NCI-H1694 (cell line): ENCODE measurements at places on chromosomes 5 and 9.

DNA sequence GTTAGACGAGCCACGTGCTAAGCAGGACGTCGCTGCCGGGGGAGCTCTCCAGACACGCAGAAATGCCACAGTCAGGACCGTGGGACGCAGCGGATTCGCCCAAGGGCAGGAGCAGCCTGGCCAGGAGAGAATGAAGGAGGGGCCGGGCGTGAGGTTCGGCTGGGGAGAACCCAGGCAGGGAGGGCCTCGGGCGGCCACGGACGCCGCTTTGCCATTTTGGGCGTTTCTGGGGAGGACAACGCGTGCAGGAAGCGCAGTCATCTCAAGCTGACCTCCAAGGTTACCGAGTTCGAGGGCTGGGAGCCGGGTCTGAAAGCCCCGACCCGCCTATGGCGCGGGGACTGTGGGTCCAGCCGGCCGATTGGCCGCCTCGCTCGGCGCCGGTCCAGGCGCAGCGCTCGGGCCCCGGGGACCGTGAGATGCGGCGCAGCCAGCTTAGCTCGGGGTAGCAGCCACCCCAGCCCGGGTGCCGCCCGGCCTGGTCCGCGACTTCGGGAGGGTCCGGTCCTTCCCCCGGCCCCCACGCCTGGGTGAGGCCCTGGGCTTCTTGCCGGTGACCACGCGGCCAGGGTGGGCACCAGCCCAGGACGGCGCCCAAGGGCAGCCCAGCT, 760 bp upstream of the MAN1B1 start:
- DNase-seq: no peak

- DNase-seq: no peak
Measured at GRCh38 chr9:93224591-93224990, 40.7 kb downstream of the WNK2 start.

DNA sequence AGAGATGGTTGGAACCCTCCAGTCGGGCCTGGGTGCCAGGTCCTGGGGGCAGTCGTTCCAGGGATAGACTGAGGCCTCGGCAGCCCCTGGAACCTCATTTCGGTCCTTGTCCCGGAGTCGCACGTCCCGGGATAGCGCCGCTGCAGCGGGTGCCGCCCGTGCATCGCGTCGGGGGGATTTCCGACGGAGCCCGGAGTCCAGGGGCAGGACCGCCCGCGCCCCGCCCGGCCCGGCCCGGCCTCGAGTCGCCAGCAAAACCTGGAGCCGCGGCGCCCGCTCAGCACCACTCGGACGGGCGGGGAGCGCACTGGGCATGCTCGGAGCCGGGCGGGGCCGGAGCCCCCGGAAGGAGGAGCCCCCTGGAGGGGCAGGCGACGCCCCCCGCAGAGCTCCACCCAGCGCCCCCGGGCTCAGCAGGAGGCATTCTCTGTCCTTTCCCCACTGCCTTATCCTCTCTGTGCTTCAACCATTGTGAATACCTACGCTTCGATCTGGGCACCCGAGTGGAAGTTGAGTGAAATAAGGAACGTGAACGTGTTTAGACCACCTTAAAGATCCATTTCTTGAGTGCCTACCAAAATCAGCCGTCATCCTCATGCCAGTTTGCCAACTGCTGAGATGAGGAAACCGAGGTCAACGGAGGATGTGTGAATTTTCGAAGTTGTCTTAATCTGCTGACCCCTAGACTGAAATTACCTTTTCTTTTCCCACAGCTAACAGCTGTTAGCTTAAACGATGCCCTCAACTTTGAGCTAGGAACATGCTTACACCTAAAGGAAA, 1.7 kb upstream of the PTPN3 start:
- DNase-seq: no peak

DNA sequence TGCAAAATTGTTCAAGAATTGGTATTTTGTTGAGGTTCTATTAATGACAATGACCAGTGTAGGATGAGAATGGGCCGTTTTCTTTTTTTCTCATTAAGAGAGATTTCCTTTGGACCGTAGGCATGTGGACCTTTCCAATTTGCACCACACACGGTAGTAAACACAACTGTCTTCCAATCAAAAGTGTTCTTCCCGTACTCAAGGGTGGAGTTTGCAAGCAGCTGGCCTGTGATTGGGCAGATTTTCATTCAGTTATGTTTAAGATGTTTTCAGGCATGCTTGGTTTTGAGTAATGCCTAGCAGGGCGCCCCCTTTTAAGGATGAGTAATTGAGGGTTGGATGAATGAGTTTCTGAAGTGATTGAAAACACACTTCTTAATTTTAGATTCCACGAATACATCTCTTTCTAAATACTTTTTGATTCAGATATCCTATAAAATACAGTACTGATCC, 2.5 kb downstream of the KDM3B start:
- no peak for DNase-seq

DNA sequence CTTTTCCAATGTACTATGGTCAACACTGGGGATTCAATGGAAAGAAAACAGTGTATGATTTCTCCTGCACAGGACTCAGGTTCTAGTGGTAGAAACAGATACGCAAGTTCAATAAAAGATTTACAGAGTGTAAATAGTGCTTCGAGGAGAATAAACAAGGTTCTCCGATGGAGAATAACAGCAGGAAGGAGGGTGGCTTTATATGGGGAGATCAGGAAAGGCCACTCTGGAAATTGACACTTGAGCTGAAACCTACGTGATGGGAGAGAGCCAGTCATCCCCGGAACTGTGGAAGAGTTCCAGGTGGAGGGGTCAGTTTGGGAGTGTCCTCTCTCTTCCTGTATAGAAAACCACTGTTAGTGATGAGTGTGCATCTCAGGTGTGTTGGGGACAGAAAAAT, 65.9 kb downstream of the GARNL3 start:
- no peak for DNase-seq

DNA sequence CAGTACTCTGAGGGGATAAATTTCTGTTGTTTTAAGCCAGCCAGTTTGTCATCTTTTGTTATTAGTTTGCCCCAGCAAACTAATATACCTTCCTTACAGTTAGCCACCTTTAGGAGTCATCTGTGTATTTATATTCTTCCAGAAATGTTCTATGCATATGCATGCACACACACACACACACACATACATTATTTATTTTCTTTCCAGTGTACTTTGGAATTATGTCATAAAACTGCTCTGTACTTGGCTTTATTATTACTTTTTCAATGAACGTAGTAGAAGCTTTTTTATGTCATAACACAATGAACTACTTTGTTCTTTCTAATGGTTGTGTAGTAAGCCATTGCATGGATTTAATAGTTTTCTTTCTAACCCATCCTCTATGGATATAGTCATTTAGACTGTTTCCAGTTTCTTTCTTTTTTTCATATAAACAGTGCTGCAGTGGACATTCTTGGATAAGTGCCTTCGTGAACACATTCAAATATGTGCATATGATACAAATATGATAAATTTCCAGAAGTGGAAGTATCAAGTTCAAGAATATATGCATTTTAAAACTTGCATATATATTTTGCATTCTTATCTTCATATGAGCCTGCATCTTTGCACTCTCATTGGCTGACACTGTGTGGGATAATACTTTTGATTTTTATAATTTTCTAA, 26.6 kb upstream of the DAB2 start:
- DNase-seq: no peak

DNA sequence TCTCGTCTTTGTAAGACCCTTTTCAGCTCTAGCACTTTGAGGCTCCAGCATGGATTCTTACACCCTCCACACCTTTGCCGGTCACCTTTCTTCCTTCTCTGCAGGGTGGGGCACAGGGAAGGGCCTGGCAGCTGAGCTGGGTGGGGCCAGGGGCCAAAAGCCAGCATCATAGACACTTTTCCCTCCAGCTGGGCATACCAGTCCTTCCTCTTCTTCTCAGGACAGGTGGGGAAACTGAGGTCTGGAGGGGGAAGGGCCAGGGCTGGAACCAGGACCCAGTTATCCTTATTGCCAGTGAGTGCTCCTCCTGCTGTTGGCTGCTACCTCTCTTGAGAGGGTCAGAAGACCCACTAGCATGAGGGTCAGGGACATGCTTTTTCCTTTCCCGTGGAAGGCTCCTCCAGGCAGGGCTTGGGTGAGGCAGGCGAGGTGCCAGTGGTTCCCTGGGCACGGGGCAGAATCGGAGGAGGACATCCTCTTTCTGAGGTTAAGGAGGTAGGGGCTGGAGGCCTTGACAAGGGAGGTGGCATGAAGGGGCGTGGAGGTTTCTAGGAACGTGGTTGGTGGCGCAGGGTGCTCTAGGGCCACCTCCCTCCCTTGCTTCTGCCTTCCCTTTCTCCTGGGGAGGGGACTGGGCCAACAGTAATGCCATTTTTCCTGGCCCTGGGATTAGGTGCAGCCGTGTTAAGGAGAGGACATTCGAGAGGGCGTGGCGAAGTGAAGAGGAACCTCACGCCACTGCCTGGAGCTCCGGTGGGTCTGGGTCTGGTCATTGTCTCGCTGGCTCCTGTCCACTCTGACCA, at the start of gene NDST1:
TSS of gene NDST1 (plus strand) at position 658 of the 803 bp plus-strand sequence. CDS start 13,124 bp downstream, outside the sequence.
- DNase-seq: no peak

- no peak for DNase-seq
Measured at GRCh38 chr5:2299388-2300220, 416.9 kb upstream of the IRX4 start.

DNA sequence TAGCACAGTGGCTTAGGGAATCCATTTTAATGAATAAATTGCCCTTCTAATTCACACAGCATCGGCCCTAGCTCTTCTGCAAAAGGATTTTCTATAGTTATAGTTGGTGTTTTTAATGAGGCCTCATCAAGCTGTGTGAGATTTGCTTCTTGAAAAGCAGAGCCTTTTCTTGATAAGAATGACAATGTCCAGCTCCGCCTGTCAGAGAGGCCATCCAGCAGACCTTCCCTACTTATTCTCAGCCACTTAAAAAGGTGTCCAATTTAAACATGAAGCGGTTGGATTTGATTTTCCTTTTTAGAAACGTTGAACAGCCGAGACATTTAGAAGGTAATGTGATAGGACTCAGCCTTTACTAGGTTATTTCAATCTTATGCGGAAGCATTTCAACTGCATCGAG, 134.4 kb downstream of the ZNF608 start:
- DNase-seq: no peak

- DNase-seq: no peak
Measured at GRCh38 chr9:92711844-92712243, 41.9 kb upstream of the IPPK start.

- DNase-seq: no peak
Measured at GRCh38 chr5:77066823-77067442, 20.2 kb downstream of the ZBED3 start.

- DNase-seq: no peak
Measured at GRCh38 chr5:154242442-154242841, 51.9 kb downstream of the GALNT10 start.

GRCh38 chr5:36059571-36060419, 6.9 kb downstream of the UGT3A2 start:
- DNase-seq: no peak

DNA sequence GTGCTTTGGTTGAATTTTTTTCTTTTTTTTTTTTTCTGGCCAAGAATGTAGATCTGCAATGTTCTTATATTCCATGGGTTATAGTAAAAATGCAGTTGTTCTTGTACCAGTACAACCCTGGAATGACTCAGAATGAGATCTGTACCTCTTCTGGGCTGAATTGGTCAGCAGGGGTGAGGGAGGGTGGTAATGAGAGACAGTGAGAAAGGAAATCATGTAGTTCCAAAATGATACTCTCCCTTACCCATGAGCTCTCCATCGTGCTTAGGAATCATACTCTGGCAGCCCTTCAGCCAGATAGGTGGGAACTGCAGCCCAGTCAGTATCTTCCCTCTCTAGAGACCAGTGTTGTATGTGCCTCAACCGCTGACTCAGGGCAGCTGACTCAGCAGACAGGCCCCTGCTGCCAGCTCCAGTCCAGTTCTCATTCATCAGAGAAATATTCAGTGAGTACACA, 2.1 kb upstream of the GLIS3 start:
- no peak for DNase-seq

DNA sequence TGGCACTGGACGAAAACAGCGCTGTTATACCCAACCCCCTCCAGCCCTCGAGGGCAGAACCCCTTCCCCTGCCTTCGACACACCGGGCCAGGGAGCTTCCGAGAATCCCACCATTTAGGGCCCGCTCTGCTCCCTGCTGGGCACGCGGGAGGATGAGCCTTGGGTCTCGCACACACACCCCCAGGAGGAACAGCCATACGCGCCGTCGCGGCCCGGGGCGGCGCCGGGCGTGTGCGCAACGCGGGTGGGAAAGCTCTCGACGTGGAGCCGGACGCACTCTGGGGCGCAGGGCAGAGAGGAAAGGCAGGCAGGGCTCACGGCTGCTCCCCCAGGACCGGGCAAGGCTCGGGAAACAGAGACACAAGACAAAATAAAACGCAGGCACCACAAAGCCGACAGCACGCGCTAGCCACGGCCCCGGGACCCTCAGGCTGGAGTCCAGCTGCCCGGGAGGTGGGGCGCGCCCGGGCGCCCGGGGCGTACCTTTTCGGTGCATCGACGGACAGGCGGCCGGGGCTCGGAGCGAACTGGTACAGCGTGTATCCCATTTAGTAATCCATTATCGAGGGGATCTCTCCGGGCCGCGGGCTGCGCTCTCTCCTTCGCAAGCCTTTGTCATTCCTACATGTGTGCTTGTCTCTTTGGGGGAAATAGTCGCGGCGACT, 789 bp downstream of the SEMA6A start:
- no peak for DNase-seq

GRCh38 chr5:139457653-139458306, 4.8 kb downstream of the ECSCR start:
- no peak for DNase-seq

DNA sequence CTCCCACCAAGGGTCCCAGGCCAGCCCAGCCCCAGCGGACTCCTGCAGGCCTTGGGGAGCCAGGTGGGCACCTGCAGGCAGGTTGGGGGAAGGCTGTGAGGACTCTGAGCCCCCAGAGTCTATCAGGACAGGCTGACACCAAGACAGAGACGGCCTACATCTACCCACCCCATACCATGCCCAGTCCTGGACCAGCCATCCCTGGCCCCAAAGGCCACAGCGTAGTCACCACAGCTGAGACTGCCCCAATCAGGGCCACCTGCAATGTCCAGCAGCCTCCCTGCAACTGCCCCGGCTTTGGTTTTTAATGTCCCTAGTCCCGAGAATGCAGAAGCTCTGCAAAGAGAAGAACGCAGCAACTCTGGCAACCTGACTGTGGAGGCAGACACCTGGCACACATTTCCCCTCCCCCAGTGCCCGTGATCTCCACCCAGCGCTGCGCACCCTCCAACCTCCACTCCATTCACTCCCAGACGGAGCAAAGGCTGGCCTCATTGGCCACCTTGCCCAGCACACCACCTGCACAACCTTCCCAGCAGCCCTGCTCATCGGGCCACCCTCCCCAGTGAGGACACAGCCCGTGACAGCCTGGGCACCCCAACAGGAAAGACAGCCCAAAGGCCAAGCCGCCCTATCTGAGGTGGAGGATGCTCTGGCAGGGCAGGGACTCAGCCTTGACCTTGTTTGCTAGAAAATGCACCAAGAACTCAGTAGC, 14.9 kb downstream of the ADAMTS2 start:
- DNase-seq: no peak
